ENCODE measurements at places on chromosomes 4 and X.
A peak's percentile ranks its signal among the peaks of the same experiment; 100 is the strongest.

- DNase-seq, result no peak
Observed at GRCh38 chr4:182555997-182556418, 312.8 kb downstream of the TENM3 start.

DNA sequence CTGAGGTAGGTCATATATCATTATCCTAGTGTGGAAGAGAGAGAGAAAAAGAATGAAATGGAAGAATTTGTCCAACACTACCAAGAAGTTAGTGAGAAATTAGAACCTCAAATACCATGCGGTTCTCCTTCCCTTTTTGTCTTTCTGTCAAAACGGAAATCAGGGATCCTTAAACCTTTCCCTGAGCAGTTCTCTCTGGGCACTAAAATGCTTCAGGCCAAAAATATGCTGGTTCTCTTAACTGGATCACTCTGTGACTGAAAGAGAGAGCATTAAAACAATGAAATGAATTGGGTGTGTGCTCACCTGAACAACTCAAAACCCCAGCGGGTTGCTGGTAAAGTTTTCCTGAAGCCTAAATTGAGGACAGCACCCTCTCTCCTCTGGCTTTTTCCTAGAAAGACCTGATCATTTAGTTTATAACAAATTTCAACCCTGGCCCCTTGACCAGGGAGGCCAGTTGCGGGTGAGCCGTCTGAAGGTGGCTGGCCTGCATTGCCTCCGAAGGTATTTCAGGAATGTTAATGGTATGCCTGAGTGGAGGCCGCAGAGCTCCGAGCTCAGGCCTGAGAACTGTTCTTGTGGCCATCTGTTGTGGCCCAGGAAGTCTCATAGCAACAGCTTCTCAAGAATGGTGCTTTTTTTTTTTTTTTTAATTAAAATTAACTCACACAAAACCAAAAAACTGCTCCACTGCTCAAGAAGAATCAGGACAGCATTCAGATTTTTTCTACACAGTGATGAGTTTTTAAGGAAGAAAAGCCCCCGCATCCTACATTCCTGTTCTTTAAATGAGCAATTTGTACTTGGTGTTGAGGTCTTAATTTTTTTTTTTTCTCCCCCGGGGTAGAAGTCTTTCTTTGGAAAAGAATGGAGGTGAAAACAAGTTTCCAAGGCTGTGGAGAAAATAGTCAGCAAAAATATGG is 155.1 kb downstream of the SHROOM3 start:
- peak; percentile 79 for DNase-seq

GRCh38 chr4:76607266-76607799 is 172.3 kb downstream of the SHROOM3 start:
- no peak for DNase-seq

GRCh38 chr4:1235381-1236102 is 13.4 kb downstream of the CTBP1 start:
- DNase-seq, result peak; percentile 22

- no peak for DNase-seq
Observed at GRCh38 chr4:127249066-127249766, 383.5 kb upstream of the INTU start.

DNA sequence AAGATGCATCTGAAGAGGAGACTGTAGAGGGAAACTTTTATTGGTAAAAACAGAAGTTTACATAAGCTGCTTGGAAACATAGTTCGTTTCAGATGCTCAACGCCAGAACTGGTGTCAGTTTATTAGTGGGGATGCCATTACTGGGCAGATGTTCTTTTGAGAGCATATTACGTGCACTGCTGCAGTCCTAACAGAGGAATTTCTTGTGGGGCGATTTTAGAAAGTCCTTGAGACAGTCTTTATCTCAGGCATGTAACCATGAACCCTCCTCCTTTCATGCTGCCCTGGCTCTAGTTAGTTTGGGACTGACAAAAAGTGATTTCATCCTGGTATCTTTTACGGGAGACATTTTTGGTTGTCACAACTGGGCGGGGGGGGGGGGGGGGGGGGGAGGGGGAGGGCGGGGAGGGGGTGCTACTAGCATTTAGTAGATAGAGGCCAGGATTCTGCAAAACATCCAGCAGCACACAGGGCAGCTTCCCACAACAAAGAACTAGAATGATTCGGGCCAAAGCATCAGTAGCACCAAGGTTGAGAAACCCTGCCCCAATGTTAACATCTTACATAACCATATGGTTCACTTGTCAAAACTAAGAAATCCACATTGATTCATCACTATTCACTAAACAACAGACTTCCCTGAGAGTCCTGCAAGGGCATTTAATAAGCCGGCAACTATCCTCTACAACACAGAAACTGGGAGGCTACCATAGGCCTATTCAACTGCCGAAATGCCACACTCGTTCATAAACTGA is 118.6 kb upstream of the FTHL17 start:
- DNase-seq, result no peak

GRCh38 chr4:11297201-11297600 is 131.5 kb downstream of the HS3ST1 start:
- DNase-seq, result no peak

DNA sequence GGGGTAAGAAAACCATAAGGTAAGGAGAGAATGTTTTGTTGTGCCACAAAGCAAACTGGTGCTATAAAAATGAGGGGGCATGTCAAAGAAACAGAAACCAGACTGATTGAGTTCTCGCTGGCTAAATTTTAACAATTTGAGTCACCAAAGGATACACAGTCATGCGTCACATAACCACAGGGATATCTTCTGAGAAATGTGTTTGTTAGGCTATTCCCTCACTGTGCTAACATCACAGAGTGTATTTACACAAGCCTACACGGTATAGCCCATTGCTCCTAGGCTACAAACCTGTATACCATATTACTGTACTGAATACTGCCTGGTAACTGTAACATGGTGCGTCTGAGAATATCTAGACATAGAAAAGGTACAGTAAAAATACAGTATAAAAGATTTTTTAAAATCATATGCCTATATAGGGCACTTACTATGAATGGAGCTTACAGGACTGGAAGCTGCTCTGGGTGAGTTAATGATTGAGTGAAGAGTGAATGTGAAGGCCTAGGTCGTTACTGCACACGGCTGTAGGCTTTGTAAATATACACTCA is 50.1 kb downstream of the FBXW7 start:
- DNase-seq, result no peak

- no peak for DNase-seq
Observed at GRCh38 chr4:185534511-185534865, 819 bp downstream of the PDLIM3 start.

DNA sequence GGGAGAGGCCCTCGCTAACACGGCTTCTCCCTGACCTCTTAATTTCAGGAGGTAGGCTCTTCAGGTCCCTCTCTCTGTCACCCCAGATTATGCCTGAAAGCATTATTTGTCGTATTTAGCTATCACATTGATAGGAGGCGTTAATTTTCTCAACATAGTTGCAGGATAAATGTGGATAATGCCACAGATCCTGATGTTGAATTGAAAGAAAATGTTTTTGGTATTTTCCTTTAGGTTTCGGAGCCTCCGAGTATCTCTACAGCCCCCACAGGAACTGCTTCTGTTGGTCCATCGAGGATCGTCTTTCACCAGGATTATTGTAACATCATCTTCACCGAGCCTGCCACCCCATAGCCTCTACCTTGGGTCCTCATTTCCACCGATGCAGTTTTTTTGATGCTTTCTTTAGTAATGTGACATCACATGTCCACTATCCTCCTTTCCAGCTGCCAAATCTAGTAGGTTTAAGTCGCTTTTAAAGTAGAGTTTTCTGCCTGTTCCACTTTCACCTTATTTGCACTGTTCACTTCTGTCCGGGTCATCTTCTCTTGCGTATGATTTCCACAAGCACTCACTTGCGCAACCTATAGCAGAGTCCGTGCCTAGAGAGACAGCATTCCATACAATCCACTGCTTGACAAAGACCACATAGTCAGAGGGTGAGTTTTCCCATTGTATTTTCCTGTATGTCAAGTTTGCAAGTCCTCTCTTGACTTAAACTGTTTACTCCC is 665 bp downstream of the TIGD2 start:
- no peak for DNase-seq

GRCh38 chr4:48499551-48500066 is 9.6 kb downstream of the ZAR1 start:
- no peak for DNase-seq

- no peak for DNase-seq
Observed at GRCh38 chr4:7347981-7348380, 86.7 kb downstream of the PSAPL1 start.

- no peak for DNase-seq
Observed at GRCh38 chr4:98601708-98602107, 56.7 kb downstream of the TSPAN5 start.

DNA sequence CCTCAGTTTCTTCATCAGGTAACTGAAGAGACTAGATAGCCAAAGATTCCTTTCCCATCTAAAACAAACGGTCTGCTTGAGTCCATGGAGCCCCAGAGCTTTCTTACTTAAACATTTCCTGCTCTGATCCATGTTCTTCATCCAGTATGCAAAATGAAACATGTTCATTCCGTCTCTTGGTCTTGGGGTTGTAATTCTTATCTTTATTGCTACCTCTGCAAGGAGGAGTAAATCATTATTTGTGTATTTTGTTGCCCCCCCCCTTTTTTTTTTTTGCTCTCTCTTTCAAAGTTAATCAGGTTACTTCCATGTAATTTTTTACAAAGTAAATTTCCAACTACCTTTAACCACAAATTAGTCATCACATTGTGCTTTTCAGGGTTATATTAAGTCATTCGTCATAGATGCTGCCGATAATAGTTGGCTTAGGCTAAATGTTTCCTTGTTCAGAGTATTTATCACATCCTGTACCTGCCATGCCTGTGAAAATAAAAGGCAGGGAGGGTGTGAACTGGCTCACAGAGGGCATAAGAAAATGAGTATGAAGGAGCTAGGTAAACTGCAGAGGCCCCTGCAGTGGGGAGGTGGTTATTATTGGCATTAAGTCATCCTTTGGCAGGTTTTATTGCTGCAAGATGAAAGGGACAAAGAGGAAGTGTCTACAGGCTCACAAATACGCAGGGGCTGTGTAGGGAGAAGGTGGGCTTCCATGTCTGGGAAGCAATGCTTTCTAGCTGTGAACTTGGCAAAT is 76.7 kb upstream of the HS3ST1 start:
- DNase-seq, result no peak
